ENCODE measurements at places on chromosomes 3 and 15. TPM values are rescaled to one million over a fixed set of nuclear protein-coding genes. Genes with fewer than 3 reads are reported as not detected.

Gene UBR1
- 19.4 TPM for polyA plus RNA-seq

DNA sequence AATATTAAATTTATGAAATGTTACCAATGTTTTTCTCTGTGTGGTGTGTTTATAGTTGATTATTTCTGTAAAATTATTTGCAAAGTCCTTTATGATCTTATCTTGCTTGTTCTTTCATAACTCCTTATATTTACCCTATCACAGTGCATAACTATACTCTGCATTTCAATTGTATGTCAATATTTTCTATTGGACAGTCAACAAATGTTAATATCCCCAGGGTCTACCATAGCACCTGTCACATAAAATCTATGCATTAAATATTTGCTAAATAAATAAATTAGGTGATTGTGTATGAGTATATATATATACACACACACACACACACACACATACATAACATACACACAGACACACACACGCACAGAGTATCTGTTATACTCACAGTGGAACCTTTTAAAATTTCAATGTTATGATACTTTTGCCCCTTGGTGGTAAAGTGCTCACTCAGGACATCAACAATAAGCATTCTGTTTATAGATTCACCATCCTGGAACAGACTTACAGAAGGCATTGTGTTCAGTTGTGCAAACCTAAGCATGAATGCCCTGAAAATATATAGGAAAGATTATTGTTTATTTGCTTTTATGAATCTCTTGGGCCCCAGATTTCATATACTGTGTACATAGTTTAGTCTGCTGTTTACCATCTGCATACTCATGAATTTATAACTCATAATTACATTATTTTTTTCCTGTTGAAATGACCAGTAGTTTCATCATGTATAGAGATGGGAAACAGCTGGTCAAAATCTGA, 443.7 kb downstream of the EPHA6 start:
- no peak for DNase-seq

- DNase-seq: no peak
Observed at GRCh38 chr3:69997631-69998307, 1.8 kb upstream of the SAMMSON start.

GRCh38 chr3:85535517-85535916, 576.7 kb downstream of the CADM2 start:
- no peak for DNase-seq
